Fibroblast of the aortic adventitia (primary cell): ENCODE measurements at places on chromosomes 1 and 21. TPM values are rescaled to one million over a fixed set of nuclear protein-coding genes. Genes with fewer than 3 reads are reported as not detected.
A peak's percentile ranks its signal among the peaks of the same experiment; 100 is the strongest.

GRCh38 chr1:180291004-180291403 lies 60.9 kb downstream of the LHX4 start:
- peak; percentile 30 for DNase-seq

TFF1 gene
- total RNA-seq = not detected in 2 replicates

CNKSR1 gene
- 0.27 TPM in 1 of 2 replicates, not detected in the other for total RNA-seq

FCGR3B gene
- total RNA-seq = not detected in 2 replicates

DNA sequence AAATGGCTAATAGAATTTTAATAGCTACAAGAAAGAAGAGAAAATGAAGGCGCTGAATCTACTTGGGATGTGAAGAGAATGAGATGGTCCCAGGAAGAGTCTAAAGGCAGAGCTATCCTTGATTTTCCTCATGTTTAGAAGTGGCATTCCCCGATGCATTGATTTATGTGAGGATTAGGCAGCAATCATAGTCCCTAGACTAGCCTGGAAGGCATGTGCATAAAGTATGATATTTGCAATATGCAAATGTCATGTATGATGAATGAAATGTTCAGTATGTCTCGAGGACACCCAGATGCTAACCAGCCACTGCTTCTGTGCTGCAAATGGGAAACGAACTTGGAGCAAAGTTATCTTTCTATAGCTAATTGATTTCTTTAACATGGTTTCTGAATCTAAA lies 641.5 kb upstream of the PLXNA2 start:
- DNase-seq = no peak

HUNK gene
- total RNA-seq = 0.45 and 4.3 TPM in 2 replicates

DNA sequence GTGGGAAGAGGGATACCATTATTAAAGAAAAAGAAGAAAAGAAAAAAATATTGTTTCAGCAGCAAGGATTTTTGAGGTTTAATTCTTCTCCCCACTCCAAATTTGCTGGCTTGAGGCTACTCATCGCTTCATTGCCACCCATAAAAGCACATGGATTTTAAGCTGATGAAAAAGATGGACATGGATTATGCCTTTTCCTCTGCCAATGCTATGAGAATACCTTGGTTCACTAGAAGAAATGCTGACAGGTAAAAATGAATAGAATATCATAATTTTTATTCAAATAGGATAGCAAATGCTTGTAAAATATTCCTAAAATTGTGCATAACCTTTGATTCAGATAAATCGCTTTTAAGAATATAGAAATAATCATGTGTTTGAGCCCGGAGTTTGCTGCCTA lies 289.7 kb upstream of the DPYD start:
- no peak for DNase-seq

- no peak for DNase-seq
Measured at GRCh38 chr1:62720946-62721554, 32.9 kb upstream of the DOCK7 start.

AMY1A gene
- total RNA-seq = not detected in 2 replicates

GRCh38 chr1:103489935-103490334 lies 35.6 kb upstream of the RNPC3 start:
- DNase-seq = no peak

- no peak for DNase-seq
Measured at GRCh38 chr1:174000371-174000770, 21.8 kb downstream of the RC3H1 start.

DNA sequence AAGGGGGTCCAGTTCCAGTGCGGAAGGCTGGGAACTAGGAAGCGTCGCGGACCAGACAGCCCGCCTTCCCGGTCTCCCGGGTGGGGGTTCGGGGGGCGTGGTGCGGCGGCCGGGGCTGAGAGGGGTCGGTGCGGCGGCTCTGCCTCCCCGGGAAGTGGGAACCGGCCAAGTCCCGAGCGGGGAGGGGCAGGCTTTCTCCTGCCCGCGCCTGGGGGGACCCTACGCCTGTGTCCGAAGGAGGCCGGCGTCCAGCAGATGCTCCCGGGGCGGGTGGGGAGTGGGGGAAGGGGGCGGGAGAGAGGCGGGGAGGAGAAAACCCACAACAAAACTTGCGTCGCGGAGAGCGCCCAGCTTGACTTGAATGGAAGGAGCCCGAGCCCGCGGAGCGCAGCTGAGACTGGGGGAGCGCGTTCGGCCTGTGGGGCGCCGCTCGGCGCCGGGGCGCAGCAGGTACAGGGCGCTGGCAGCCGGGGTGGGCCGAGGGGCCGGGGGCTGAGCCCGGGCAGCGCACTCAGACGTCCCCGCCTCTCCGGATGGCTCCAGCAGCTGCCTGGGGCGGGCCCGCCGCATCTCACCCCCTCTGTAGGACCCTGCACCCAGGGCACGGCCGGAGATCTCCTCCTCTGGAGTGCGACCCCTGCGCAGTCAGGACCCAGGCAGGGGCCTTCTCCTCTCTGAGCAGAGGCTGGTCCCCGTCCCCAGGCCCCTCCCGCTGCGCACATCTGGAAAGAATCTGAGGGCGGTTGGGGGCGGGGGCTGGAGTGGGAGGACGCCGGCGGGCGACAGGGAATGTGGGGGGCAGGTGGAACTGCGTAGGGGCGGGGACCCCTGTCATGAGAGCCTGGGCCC lies at the start of gene PODN:
Gene PODN (plus strand): TSS at position 355 of the 849 bp plus-strand sequence. CDS start 7,643 bp downstream, outside the sequence.
- DNase-seq = peak; percentile 55

CFAP45 gene
- total RNA-seq = 0.27 and 1.4 TPM in 2 replicates
